RWPE1 (cell line): ENCODE measurements at places on chromosomes 12 and 14.
A peak's percentile ranks its signal among the peaks of the same experiment; 100 is the strongest.

- peak; percentile 18 for DNase-seq
These were observed 9.8 kb downstream of the CCER1 start for GRCh38 chr12:90945070-90945649.

- DNase-seq: peak; percentile 48
These were observed 24.5 kb downstream of the SAMD4A start for GRCh38 chr14:54591461-54591860.

DNA sequence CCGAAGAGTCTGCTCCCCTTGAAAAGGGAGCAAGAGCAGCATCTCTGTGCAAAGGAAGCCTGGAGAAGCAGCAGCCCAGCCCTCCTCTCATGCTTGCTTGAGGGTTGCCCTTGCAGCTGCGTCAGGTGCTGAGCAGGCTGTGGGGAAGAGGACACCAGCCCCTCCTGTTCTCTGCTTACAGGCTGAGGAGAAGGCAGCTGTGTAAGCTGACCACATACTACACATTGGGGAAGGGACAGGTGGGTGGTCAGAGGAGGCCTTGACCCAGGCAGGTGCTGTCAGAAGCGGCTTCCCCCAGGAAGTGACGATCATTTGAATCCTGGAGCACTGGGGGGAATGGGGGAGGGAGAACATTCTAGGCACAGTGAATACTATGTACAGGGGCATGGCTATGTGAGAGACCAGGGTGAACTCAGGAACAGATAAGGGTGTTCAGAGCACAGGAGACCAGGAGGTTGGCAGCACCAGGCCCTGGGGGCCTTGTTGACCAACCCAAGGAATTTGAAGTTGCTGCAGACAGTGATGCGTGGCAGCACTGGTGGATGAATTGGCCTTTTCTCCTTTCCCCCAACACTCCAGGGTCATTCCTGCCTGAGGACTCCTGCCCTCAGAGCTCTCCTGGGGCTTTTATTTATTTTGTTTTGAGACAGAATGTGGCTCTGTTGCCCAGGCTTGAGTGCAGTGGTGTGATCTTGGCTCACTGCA lies 2.7 kb upstream of the KLC1 start:
- DNase-seq: no peak

DNA sequence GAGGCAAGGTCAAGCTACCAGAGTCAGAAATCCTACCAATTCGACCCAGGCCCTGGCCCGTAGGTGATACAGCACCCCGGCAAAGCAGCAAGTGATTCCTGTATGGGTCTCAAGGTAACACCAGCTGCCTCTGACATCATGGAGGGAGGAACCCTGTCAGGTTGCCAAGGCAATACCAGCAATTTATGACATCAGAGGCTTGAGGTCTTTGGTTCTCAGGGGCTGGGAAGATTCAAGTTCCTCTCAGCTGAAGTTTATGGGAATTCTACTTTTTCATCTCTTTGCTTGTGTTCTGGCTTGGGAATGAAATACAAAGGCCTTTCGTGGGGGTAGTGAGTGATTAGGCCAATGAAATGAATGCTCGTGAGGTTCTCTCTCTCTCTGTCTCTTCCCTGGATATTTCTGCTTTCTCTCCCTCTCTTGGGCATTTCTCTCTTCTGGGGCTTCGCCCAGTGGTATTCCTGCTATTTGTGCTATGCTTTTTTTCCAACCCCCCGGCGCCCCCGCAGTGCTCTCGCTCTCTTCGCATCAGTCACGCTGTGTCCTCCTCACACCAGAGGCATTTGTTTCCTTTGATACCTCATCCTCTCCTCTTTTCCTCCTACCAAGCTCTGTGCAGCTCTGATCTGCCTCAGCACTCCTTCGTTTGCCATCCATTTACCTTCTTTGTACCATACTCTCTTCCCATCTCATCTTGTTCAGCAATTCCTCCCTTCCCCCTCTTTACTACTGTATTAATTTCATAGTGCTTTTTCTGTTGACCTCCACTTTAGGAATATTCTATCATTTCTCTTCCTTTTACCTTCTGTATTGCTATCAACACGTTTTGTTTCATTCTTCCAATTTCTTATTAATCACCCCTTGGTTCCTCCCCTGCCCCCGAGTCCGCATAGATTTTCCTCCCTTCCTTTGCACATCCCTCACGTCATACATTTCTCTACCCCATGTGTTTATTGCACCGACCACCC lies 2.9 kb downstream of the ZFHX2 start:
- DNase-seq: no peak

- DNase-seq: no peak
These were observed 12.3 kb downstream of the TMEM117 start for GRCh38 chr12:43848226-43848507.

- peak; percentile 68 for DNase-seq
These were observed 594 bp downstream of the ZCCHC8 start for GRCh38 chr12:122499991-122500684.

DNA sequence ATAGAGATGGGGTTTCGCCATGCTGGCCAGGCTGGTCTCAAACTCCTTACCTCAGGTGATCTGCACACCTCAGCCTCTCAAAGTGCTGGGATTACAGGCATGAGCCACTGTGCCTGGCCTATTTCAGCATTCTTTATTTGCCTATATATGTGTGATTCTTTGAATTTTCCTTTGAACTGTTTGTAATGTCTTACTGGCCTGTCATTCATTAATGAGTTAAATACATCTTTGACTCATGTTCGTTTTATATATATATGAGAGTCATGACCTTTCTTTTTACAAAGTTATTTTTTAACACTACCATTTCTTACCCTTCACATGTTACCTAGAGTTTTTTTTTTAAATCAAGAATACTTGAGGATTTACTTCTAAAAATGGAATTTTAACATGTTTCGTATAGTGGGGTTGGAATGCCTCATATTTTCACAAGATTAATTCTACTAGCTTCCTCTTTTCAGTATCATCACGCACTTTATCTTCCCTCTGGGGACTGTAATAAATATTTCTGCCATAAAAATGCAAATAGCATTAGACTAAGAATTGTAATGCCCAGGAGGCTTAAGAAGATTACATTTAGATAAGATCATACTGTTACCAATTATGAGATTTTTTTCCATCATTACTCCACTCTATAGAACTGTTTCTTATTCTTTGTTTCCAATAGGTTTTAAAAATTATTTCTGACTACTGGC lies 66.7 kb downstream of the NTN4 start:
- no peak for DNase-seq

GRCh38 chr14:57567220-57567619 lies 73.6 kb upstream of the CCDC198 start:
- DNase-seq: no peak

GRCh38 chr12:117885211-117885610 lies 83.6 kb downstream of the KSR2 start:
- DNase-seq: no peak

DNA sequence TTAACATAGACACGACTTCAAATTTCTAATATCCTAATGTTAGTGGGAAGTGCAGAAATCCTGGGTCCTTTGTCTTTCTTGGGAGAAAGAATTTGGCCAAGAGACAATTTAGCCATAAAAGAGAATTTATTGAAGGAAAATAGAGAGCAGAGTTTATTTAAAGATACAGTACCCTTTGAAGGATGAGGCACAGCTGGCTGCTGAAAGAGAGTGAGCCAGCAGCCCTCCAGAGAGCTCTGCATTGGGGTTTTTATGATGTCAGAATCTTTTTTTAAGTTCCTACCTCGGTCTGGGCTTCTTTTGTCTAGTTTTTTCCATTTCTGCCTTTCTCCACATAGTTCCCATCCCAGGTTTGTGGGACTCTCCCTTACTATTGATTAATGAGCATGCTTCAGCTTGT lies 37.5 kb downstream of the CCER1 start:
- no peak for DNase-seq

GRCh38 chr14:42470427-42470719 lies 863.7 kb downstream of the LRFN5 start:
- DNase-seq: no peak

- DNase-seq: no peak
These were observed 2.5 kb downstream of the CNIH1 start for GRCh38 chr14:54438703-54439102.

- DNase-seq: peak; percentile 89
These were observed 12.5 kb upstream of the MARK3 start for GRCh38 chr14:103372552-103373304.

DNA sequence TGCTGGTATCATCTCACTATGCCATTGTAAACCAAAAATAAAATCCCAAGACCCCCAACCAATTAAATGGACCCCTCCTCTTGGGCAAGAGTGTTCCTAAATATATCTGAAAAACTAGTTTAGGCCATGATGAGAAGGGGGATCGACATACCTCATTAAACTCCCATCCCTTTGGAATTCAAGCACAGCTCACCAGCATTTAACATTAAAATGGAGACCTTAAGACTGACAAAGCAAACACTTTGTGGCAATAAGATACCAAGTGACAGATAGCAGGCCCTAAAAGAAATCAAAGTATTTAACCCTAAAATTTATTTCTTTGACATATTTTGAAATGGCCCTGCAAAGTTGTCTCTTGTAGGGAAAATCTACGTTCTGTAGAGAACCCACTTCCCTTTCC lies 387.9 kb downstream of the KCNH5 start:
- DNase-seq: no peak

DNA sequence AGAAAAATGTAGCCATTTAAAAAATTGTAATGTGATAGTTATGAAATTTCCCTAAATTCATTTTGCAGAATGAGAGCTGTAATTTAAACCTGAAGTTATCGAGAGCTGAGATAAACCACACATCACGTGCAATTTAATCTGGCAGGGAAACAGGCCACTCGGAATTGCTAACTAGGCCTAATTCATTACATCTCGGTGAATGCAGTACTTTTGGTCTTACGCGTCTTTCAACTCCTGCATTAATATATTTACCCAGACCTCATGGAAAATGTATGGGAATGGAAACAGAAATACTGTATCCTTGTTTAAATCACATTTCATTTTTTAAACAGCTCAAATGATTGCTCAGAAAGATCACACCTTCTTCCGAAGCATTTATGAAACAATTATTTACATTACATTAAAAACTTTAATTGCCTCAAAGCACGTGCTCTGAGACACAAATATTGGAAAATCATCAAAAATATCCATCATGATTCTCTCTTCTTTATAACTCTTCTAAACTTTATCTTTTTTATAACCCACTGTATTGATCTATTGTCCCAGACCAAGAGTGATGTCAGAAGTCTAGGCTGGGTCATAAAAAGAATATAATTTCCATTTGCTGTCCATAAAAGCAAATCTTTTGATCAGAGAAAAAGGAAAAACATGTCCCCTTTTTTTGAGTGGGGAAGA lies 111.7 kb upstream of the MYL2 start:
- DNase-seq: no peak

GRCh38 chr14:78710963-78711362 lies 540.8 kb downstream of the NRXN3 start:
- no peak for DNase-seq

GRCh38 chr12:47904713-47905709 lies at the start of gene VDR:
TSS of gene VDR (minus strand) at chr12:47904994. CDS start at chr12:47879113, 25,881 bp downstream.
- DNase-seq: peak; percentile 93

DNA sequence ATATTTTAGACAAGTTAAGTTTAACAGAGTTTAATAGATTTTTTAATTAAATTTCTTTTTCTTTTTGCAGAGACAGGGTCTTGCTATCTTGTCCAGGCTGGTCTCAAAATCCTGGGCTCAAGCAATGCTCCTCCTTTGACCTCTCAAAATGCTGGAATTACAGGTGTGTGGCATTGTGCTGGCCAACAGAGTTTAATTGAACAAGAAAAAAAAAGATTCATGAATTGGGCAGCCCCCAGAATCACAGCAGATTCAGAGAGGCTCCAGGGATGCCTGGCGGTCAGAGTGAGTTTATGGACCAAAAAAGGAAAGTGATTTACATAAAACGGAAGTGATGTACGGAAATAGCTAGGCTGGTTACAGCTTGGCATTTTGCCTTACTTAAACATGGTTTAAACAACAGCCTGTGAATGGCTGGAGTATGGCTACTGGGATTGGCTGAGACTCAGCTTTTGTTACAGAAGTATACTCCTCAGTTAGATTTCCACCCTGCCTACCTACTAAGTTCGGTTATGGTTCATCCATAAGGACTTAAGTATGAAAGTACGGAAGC lies 14.5 kb upstream of the TESPA1 start:
- no peak for DNase-seq

GRCh38 chr14:104291123-104292000 lies 153.0 kb downstream of the KIF26A start:
- DNase-seq: no peak
